Effector memory CD4-positive, alpha-beta T cell (primary cell): ENCODE measurements at places on chromosomes 11 and 22.

GRCh38 chr11:129645943-129646342 is 169.7 kb upstream of the TMEM45B start:
- DNase-seq: no peak

- DNase-seq: no peak
Measured at GRCh38 chr11:110374921-110375320, 54.8 kb upstream of the FDX1 start.

GRCh38 chr11:72824811-72825505 is 10.7 kb downstream of the ATG16L2 start:
- no peak for DNase-seq

GRCh38 chr11:57788703-57789088 is 27.1 kb downstream of the CTNND1 start:
- no peak for DNase-seq

DNA sequence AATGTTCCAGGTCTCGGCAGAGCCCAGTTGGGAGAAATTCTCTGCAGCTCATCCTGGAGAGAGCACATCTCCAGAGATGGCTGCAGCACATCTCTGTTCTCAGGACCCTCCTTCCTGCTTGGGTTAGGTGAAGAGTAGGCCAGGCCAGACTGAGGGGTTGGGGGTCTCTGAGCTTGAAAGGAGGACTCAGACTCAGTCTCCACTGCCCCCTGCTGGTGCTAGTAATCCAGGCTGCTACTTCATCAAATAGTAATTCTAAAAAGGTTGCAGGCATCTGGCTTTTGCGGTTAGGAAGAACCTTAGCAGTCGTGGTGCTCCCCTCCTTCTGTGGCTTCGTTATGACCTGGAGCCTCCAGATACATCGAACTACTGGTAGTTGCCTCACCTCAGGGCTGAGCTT is 9.7 kb downstream of the TUB start:
- DNase-seq: no peak

DNA sequence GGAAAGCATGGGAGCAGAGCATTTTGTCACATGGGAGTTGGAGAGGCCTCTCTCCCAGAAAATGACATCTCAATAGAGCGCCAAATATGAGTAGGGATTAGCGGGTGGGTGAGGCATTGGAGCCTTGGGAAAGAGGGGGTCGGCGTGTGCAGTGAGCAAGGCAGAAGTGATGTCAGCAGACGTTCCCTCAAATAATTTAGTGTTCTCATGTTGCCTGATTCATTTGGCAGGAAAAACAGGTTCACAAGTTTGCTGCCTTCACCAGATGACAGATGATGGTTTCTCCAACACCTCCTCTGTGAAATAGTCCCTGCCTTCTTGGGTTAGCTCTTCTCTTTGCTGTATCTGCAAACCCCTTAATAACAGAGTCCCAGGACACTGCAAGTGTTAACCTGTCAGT is 118.5 kb upstream of the ARHGAP20 start:
- no peak for DNase-seq

DNA sequence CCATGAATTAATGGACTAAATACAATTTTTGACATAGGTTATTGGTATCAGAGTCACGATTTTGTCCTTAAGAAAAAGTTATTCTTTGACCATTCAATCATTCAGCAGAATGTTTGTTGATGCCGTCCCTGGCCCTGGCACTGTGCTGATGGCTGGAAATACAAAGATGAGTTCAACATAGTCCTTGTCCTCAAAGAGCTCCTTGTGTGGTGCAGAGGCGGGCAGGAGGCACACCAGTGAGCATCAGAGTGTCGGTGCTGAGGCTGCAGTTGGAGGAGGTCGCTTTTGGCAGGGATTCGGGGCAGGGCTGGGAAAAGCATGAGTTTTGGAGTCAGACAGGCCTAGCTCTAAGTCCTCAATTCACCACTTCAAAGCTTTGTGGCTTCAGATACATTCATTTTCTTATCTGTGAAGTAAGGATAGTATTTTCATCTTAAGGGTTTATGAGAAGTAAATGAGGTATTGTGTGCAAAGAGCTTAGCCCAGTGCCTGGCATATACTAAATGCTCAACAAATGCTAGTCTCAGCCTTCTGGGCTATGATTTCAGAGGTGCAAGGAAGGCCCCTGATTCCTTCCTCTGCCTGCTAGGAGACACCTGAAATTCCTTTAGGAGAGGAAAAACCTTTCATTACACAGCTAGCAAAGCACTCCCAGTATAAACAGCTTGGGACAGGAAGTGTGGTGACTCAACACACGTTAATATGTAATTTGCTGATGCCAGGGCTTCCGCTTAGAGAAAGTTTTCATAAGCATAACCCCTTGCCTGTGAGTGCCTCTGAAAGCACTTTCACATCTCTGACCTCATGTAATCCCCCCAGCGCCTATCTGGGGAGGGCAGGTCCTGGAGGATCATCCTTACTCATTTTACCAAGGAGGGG is 113.8 kb downstream of the NECTIN1 start:
- DNase-seq: no peak

GRCh38 chr11:39374963-39375698 is 2084.3 kb downstream of the LRRC4C start:
- DNase-seq: no peak

DNA sequence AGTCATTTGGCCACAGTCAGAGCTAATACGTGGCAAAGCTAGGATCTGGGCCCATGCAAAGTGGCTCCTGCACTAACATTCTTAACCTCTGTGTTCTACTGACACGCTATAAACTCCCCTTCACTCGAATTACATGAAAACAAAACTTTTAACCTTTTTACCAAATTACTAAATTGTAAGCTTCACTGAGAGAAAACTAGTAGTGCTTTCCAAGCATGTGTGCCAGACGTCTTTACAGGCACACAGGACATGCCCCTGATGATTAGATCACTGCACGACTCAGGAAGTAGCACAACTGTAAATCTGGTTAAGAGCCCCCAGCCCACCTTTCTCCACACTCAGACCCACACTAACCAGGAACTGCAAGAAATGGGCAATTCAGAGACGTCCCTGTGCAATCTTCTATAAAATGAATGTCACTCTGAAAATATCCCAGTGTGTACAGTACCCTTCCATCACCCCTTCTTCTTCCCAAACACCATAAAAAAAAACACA is 16.1 kb downstream of the PHF21A start:
- no peak for DNase-seq

DNA sequence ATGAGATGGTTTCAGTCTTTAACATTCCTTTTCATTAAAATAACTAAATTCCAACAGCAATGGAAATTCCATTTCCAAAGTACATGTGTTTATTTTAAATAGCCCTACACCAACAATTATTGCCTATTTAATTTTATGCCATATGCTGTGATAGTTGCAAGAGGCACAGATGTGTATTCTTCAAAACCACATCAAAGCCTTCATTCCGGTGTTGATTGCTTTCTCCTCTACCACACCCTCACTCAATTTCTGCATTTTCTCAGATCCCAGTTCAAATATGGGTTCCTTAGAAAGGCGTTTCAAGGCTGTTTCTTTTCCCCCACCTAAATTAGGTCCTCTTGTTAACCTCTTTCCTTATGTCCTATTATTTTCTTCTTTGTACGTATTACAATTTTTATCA is 6.0 kb upstream of the HSD17B12 start:
- no peak for DNase-seq

- no peak for DNase-seq
Measured at GRCh38 chr11:33248416-33248971, 8.7 kb upstream of the HIPK3 start.

- DNase-seq: no peak
Measured at GRCh38 chr11:1072116-1072820, 2.4 kb upstream of the MUC2 start.

GRCh38 chr11:121618516-121618915 is 165.7 kb upstream of the SORL1-AS1 start:
- DNase-seq: no peak

DNA sequence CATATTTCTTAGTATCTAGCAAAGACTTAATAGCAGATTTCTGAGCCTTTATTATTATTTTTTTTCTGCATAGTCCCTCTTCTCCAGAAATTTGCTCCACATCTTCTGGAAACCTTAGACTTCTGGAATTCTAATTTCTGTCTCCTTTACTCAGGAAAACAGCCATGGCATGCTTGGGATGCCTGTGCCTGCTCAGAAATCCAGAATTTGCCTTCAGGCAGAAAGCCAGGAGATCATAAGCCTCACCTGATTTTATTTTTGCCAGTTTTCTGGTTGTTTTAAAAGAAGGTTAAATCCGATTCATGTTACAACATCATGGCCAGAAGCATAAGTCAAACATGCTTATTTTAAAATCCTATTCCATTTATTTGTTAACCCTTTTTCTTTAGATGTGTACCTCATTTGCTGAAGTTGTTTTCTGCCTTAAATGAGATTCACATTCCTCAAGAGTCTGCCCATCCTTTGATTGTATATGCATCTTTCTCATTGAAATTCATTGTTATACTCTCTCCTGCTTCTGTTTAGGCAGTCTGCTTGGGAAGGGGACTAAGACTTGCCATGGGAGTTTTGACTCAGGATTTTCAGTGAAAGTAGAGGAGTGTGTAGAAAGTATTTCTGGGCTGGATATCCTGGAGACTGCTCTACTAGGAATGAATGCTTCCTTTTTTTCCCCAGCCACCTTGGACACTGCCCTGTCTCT is 37.1 kb downstream of the SIK2 start:
- no peak for DNase-seq

GRCh38 chr11:110453684-110454354 is 24.1 kb downstream of the FDX1 start:
- DNase-seq: no peak

- DNase-seq: no peak
Measured at GRCh38 chr11:129702410-129703398, 112.9 kb upstream of the TMEM45B start.

GRCh38 chr11:75301131-75301530 is 50.3 kb downstream of the ARRB1 start:
- DNase-seq: no peak

DNA sequence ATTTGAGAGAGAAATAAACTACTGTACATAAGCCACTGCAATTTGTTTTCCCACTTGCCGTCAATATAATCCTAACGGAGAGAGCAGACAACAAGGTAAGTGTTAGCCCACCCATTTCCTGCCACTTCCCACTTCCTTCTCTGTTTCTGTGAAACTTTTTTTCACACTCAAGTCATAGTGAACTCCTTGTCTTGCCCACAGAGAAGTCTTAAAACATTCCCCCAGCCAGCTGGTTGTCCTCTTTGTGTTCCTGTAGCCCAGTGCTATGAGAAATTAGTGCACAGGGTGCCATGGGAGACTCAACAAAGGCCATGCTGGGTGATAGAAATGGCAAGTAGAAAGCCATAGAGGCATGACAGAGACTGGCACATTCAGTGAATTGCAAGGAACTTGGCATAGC is 208.6 kb downstream of the BLID start:
- no peak for DNase-seq

DNA sequence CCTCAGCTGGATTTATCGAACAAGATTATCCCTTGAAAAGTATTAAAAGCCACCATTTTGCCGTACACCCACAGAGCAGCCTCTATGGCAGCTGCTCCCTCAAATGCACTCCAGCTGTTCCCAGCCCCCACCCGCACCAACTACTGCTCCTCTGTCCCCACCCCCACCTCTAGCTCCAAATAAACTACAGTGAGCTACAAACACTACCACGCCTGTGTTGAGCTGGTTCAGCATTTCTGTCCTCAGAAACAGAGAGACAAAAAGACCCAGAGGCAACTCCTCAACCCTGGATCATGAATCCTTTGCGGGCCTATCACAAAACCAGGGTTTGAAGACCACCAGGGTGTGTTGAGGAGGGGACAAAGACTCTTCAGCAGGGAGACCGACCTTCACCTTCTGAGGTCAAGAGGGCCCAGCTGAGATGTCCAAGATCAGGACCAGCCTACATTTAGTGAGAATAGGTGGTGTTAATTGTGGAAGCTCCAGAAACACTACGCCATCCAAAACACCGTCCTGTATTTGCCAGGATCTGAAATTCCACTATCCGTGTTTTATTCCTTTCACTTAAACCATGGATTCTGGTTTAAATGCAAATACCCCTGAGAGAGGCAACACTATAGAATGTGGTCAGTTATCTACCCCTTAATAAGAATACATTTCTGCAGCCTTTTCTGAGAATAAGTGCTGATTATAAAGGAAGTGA is 195.9 kb downstream of the DSCAML1 start:
- DNase-seq: no peak

DNA sequence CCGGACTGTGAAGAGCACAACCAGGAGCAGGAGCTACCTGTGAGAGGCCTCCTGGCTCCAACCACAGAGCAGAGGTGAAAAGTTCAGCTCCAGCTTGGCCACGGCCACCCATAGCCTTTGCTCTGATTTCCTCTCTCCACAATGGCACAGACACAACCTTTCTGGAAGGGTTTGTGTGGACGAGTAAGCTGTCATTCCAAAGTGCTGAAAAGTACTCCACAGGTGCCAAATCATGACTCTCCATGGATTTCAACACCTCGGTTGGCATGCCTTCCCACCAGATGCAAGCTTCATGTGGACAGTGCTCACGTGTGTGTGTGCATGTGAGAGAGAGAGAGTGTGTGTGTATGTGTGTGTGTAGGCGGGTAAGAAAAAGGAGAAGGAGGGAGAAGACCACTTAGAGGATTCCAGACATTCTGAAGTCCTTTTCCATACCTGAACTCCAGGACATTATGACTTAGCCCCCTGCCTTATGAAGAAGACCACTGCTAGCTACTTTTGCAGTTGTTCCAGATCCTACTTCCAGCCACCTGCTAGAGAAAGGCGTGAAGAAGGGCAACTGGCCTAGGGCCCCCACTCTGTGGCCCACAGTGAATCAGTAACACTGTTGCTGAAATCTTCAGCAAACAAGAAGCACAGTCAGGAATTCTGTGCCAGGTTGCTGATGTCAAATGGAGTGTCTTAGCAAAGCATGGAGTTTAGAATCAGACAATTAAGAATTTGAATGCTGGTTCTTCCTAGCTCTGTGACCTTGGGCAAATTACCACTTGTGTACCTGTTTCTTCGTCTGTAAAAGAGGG is 13.9 kb upstream of the NAV2 start:
- no peak for DNase-seq

DNA sequence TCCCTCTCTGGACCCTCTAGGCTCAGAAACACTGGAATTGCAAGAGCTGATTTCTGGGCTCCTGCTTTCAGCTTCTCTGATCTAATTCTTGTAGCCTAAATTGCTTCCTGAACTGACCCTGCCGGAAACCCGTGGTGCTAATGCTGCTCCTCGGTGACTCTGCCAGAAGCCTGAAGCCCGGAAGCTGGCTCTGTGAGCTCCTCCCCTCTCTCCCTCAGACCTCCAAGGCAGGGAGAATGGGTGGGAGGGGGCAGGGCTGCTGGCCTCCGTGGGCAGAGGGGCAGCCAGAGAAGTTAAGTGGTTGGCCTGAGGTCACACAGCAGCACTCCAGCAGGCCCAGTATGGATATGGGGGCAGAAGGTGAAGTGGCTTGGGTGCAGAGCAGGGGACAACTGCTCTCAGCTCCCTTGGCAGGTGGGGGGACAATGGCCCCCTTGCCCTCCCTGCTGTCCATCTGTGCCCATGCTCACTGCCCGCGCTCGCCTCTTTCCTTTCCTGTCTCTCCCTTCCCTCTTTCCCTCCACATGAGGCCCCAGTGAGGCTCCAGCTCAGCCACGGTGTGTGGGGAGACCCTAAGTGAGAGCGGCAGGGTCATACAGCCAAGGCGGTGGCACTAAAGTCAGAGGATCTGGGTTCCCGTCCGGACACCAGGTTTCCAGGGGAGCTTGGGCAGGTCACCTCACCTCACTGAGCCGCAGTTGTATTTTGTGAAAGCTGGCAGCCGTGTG is 16.2 kb downstream of the CAPN5 start:
- DNase-seq: no peak
